ENCODE measurements at places on chromosomes 7 and 10.

DNA sequence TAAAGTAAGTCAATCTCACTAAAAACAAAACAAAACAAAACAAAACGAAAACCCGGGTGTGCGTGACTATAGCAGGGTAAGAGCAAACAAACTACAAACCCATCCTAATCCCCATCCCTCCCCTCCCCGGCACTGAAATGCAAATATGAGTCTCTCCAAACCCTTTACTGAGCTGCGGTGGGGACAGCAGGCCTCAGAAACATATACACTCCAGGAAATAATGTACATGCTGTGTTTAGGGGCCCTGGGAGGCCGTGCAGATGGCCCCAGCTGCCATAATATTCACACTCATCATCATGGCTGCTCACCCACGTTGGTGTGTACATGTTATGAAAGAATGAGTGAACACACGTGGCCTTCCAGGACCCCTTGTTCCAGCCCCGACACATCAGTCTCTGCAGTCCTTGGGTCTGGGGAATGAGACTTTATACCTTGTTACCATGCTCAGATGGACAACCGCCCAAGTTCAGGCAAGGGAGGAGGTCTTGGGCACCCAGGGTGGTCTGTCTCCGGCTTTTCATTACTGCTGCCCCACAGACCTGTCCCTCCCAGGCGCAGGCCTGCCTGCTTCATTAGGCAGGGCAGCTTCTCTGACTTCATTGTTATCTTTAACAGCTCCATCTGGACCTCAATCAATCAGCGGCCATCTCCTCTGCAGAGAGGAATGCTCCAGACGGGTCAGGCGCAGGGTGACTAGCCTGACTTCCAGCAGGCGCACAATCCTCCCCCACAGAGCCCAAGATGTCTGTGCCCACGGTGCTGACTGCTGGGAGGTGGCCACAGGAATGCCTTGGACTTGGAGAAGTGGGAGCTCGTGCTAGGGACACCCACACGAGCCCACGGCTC lies 20.6 kb downstream of the HSPA12A start:
- no peak for DNase-seq

GRCh38 chr7:83468251-83468739 lies 180.6 kb downstream of the SEMA3E start:
- no peak for DNase-seq

- DNase-seq = no peak
These were observed 152.0 kb downstream of the CCDC3 start for GRCh38 chr10:12849319-12850181.

DNA sequence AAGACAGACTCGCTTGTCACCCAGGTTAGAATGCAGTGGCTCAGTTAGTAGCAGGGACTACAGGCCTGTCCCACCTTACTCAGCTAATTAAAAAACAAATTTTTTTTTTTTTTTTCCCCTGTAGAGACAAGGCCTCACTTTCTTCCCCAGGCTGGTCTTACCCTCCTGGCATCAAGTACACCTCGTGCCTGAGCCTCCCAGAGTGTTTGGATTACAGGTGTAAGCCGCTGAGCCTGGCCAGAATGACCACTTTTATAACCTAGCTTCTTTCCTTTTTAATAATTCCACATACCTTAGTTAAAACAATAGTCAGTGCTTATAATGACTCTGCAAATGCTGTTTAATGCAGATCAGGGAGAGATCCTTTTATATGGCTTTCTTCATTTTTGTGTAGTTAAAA lies 31.3 kb downstream of the RSBN1L start:
- DNase-seq = no peak

DNA sequence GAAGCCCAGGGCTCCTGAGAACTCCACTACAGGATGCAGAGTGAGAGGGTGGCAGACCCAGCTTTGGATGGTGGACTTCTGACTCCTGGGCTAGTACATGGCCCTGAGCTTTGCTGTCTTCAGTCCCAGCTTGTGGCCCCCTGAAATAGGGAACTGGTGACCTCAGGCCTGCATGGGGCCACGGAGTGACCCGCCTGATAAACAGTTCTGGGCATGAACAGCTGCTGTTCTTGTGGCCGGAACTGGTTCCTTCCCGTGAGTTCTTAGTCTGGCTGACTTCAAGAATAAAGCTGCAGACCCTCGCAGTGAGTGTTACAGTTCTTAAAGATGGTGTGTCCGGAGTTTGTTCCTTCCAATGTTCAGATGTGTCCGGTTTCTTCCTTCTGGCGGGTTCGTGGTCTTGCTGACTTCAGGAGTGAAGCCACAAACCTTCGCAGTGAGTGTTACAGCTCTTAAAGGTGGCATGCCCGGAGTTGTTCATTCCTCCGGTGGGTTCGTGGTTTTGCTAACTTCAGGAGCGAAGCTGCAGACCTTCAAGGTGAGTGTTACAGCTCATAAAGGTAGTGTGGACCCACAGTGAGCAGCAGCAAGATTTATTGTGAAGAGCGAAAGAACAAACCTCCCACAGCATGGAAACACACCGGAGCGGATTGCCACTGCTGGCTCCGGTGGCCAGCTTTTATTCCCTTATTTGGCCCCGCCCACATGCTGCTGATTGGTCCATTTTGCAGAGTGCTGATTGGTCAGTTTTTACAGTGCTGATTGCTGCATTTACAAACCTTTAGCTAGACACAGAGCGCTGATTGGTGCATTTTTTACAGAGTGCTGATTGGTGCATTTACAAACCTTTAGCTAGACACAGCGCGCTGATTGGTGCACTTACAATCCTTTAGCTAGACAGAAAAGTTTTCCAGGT lies 268.0 kb downstream of the ZEB1 start:
- DNase-seq = no peak

DNA sequence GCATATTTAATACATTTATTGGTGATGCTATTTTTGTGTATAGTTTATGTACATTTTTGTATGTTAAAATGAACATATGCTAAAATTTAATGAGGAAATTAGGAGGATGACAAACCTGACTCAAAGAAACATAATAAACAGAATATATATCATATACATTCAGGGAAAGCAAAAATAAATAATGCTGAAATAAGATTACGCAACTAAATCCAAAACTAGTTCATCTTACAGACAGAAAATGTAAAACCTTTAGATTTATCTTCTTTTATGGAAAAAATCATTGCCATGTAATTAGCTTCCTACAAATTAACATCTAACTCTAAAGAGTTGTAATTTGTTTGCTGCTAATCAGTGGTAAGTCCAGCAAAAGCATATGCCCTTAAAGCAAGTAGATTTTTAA lies 216.5 kb downstream of the PTN start:
- DNase-seq = no peak

DNA sequence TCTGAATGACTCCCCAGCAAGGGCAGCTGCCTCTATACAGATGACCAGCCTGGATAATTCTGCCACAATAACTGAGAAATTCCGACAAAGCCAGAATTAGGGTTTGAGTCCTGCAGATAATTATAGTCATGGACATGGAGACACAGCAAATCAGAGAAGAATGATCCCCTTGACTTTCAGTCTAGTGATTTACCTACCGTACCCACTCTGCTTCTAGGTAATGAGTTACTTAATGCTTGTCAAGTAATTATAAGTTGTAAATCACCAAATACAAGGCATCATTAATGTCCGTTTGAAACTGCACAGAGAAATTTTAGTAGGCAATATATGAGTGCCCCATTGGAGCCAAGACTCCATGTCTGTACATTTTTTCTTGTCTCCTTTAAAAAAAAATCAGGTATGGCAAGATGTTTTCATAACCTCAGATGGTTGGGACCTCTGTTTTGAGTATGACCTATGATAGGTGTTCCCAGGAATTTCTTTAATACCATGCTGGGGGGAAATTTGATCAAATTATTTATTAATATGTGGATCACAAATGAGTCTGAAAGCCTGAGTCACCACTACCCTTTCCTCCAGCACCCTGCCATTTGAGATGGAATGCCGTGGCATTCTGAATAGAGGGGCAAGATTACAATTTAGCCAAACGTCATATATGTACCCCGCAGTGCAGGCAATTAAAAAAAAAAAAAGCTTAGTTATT lies 5.5 kb upstream of the ARID5B start:
- DNase-seq = no peak

DNA sequence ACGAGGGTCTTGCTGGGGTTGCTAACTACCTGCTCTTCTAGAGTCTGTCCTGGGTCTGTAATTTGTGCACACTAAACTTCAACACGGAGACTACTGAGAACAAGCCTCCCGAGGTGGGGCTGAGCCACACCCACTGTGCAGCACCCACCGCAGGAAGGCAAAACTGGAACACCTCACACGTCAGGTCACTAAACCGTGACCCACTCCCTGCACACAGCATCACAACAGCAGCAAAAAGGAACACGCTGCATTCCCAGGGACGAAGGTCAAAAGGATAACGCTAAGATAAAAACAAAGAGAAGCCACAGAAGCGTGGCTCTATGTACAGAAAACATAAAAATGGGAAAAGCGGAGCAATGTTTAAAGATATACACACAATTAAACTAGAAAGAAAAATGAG lies 170.1 kb downstream of the MAD1L1 start:
- no peak for DNase-seq

DNA sequence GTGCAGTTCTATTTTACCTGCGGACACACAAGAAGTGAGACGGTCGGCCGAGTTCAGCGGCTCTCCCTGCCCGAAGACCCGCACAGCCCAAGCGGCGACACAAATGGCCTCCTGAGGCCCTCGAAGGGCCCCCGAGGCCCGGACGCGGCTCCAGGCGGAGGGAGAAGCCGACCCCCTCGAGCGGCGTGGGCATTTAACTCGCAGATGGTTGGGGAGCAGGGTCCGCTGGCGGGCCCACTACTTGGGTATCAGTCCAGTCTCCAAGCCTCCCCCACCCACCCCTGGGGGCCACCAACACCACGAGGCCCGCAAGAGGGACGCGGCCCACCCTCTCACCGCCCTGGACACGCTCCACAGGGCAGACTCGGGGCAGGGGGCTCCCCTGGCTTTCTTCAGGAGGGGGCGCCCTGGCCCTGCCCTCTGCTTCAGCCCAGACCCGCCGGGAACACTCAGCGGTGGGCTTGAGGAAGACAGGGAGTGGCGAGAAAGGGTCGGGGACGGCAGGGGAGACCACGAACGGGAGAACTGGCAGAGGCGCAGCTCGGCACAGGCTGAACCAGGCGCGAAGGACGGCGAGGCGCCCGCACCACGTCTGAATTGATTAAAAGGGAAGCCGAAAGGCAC lies 1.7 kb downstream of the IGF2BP3 start:
- DNase-seq = no peak

- no peak for DNase-seq
These were observed 757.1 kb downstream of the SORCS3 start for GRCh38 chr10:105398202-105398601.

DNA sequence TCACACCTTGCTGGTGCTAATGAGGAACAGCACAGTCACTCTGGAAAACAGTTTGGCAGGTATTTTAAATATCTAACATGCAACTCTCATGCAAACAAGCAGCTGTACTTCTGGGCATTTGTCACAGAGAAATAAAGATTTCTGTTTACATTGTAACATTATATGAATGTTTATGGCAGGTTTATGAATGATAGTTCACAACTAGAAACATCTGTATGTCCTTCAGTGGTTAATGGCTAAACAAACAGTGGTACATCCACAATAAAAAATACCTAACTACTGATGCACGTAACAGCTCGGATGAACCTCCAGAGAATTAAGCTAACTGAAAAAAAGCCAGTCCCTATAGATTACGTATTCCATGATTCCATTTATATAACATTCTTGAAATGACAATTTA lies 109.6 kb downstream of the GPR37 start:
- DNase-seq = no peak

Measured in CD4-positive, alpha-beta T cell treated with Interleukin-4 for 4 hours (primary cell).